ENCODE measurements at places on chromosomes 6 and 20.

- no peak for DNase-seq
Observed at GRCh38 chr6:167799033-167799821, 27.5 kb upstream of the AFDN start.

- DNase-seq: no peak
Observed at GRCh38 chr6:85691478-85691877, 48.8 kb upstream of the SYNCRIP start.

DNA sequence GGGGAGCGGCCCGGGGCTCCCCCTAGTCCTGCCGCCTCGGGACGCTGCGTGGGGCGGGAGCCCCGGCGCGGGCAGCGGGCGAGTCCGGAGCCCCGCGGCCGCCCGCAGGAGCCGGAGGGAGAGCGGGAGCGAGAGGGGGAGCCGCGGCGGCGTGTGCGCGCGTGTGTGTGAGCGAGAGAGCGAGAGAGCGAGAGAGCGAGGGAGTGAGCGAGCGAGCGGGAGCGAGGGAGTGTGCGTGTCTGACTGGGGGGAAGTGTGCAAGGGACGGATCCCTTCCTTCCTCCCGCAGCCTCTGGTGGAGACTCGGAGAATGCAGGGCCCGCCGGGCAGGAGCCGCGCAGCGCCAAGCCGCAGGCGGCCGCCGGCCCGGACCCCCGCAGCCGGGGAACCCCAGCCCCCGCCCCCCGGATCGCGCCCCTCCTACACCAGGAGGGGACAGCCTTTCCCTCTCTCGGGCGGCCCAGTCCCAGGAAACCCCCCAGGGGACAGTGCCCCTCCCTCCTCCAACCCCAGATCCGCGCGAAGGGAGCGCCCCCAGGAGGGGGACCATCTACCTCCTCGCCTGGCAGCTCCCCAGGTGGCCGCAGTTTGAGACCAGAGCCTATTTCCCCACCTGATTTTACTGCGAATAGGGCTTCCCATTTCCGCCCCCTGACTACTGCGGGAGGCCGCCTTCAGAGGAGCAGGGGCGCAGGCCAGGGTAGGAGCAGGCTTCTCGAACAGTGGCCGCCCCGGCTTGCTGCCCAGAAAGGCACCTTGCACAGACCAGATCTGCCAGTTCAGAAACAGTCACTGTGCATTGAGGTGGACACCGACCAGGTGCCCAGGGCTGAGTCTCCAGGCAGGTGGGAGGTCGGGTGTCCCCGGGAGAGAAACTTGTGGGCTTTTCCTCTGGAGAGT lies at the start of gene CDH22:
CDH22 (minus strand) TSS at position 241 of the 900 bp plus-strand sequence. CDS start 57,204 bp downstream, outside the sequence.
- DNase-seq: peak; percentile 21

- peak; percentile 79 for DNase-seq
Observed at GRCh38 chr6:145734486-145735355, 599 bp downstream of the EPM2A start.

- DNase-seq: no peak
Observed at GRCh38 chr6:130964289-130964688, 98.8 kb downstream of the EPB41L2 start.

GRCh38 chr6:35439308-35439707 lies 12.8 kb upstream of the FANCE start:
- DNase-seq: no peak

GRCh38 chr6:26121141-26122004 lies 34.1 kb downstream of the HFE start:
- DNase-seq: no peak
